GM13977 (cell line): ENCODE measurements at places on chromosomes 5 and 9.

- no peak for DNase-seq
These were observed 48.2 kb downstream of the DAPK1 start for GRCh38 chr9:87545858-87546257.

DNA sequence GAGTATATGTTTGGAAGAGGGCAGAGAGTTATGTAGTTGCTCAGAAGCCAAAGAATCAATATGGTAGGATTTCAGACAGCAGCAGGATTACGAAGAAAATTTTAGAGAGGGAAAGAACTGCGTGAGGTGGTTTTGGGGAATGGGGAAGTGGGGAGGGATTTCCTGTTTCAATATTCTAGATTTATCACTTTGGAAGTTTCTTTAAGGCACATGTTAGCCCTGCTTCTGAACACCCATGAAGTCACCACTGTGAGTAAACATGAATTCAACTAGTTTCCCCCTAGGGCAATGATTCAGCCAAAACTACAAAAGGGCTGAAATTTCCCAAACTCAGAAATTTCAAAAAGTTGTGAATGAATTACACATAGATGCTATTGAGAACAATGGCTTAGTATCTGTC, 132.2 kb downstream of the EBF1 start:
- no peak for DNase-seq

GRCh38 chr5:134435560-134435959, 23.9 kb upstream of the CDKN2AIPNL start:
- DNase-seq = no peak

DNA sequence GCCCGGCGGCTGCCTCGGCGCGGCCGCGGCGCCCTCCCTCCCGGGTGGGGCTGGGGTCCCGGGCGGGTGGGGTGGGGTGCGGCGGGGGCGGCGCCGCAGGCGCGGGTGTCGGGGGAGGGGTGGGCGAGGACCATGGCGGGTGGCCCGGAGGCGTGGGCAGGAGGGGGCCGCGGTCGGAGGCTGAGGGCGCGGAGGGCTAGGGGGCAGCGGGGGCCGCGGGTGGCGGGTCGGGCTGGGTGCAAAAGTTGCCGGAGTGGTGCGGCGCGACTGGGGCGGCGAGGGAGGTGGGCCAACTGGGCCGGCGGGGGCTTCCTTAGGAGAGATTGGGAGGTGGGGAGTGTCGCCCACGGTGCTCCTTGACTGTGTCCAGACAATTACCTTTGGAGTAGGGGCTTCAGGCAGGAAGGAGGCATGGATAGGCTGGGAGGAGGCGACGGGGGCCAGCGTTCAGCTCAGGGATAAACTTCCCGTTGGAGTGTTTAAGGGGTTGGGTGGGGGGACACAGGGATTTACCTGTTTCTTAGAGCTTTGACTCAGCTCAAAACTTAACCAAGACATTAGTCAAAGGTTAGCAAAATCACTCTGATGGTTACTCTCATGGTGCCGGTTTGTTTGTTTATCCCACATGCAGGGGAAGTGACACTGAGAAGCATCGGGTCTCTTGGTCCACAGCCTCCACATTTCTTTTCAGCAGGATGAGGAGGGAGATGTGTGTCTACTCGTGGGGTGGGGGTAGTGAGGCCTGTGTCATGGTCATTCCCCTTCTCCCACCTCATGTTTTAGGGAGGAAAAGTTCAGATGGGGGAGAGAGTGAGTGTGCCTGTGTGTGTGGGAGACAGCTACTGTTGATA, 859 bp downstream of the CSNK1G3 start:
- DNase-seq = peak; percentile 66

GRCh38 chr5:1883925-1884677, 1.4 kb upstream of the IRX4 start:
- no peak for DNase-seq
